ENCODE measurements at places on chromosomes 5 and 9. TPM values are rescaled to one million over a fixed set of nuclear protein-coding genes. Genes with fewer than 3 reads are reported as not detected.

DNA sequence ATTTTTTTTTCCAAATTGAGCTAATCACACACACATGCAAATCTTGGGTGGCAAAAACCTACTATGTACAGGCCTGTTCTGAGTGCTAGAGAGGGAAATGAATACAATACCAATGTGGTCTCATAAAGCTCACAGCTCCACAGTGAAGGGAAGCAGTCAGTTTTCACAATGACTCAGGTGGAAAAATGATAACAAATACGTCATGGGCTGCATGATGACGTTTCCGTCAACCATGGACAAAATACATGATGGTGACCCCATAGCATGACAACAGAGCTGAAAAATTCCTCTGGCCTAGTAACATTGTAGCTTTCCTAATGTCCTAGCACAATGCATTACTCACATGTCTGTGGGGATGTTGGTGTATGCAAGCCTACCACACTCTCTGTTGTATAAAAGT is 252.5 kb downstream of the TRIM32 start:
- no peaks in the 10 kb centered on the region for H3K4me1 ChIP-seq
- no peak overlapping the region for H3K4me3 ChIP-seq
- no peaks in the 10 kb centered on the region for H3K27me3 ChIP-seq
- no peak for DNase-seq
- no peaks in the 10 kb centered on the region for H3K36me3 ChIP-seq

GRCh38 chr9:137107312-137107921 is 7.1 kb downstream of the DPP7 start:
- peaks cover 49% of the 10 kb centered on the region for H3K36me3 ChIP-seq
- H3K27me3 ChIP-seq: no peaks in the 10 kb centered on the region
- DNase-seq: no peak
- H3K4me3 ChIP-seq: no peak overlapping the region

GRCh38 chr5:55037890-55038289 is 13.8 kb downstream of the GZMK start:
- H3K4me3 ChIP-seq: peak overlapping the region; percentile 27
- H3K27me3 ChIP-seq: no peaks in the 10 kb centered on the region
- no peak for DNase-seq
- H3K36me3 ChIP-seq: no peaks in the 10 kb centered on the region
- peaks cover 20% of the 10 kb centered on the region for H3K4me1 ChIP-seq

- peak; percentile 72 for DNase-seq
- peaks cover 27% of the 10 kb centered on the region for H3K36me3 ChIP-seq
- H3K4me3 ChIP-seq: peak overlapping the region; percentile 69
- H3K27me3 ChIP-seq: no peaks in the 10 kb centered on the region
Measured at GRCh38 chr9:136902259-136902821, 16.0 kb downstream of the TRAF2 start.

GRCh38 chr9:137221506-137222111 is 431 bp downstream of the RNF208 start:
- DNase-seq: no peak
- no peak overlapping the region for H3K27ac ChIP-seq

GRCh38 chr5:156815988-156816599 is 34.0 kb upstream of the PPP1R2B start:
- H3K27ac ChIP-seq: no peak overlapping the region
- no peak overlapping the region for H3K4me3 ChIP-seq

DNA sequence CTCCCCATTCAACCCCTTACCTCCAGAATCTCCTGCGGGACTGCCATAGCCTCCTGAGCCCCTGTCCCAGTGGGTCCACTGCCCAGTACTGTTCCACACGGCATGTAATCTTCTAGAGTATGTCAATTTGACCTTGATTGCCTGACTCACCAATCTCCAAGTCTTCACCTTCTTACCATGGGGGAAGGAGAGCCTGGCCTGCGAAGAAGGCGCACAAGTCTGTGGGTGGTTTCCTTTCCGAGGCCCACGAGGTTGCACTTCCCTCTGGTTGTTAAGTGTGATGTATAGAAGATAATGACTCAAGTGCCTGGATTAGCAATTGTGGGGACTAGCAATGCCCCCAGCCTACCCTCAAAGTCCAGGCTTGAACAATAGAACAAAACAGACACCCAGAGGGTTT is 8.1 kb upstream of the TENT4A start:
- no peak overlapping the region for H3K27ac ChIP-seq
- H3K4me1 ChIP-seq: no peaks in the 10 kb centered on the region
- H3K36me3 ChIP-seq: no peaks in the 10 kb centered on the region
- H3K27me3 ChIP-seq: peaks cover 3% of the 10 kb centered on the region
- DNase-seq: no peak

GRCh38 chr5:179746872-179747271 is 14.2 kb downstream of the MAML1 start:
- peaks cover 6% of the 10 kb centered on the region for H3K36me3 ChIP-seq
- H3K4me3 ChIP-seq: peak overlapping the region; percentile 3
- H3K27me3 ChIP-seq: no peaks in the 10 kb centered on the region
- H3K27ac ChIP-seq: no peak overlapping the region
- no peak for DNase-seq
- H3K4me1 ChIP-seq: no peaks in the 10 kb centered on the region

- peaks cover 2% of the 10 kb centered on the region for H3K27me3 ChIP-seq
- DNase-seq: peak; percentile 49
- H3K4me1 ChIP-seq: peaks cover 8% of the 10 kb centered on the region
- no peaks in the 10 kb centered on the region for H3K36me3 ChIP-seq
- H3K4me3 ChIP-seq: no peak overlapping the region
- H3K27ac ChIP-seq: no peak overlapping the region
Measured at GRCh38 chr5:77076961-77077828, 9.9 kb downstream of the ZBED3 start.

GRCh38 chr9:16207161-16207560 is 654.3 kb downstream of the CCDC171 start:
- H3K4me1 ChIP-seq: no peaks in the 10 kb centered on the region
- no peaks in the 10 kb centered on the region for H3K36me3 ChIP-seq
- H3K4me3 ChIP-seq: no peak overlapping the region
- H3K27ac ChIP-seq: no peak overlapping the region

- no peaks in the 10 kb centered on the region for H3K27me3 ChIP-seq
- peak; percentile 70 for DNase-seq
- H3K27ac ChIP-seq: peak overlapping the region; percentile 83
Measured at GRCh38 chr5:14581891-14582796, 552 bp downstream of the OTULINL start.

- peaks cover 2% of the 10 kb centered on the region for H3K27me3 ChIP-seq
- no peaks in the 10 kb centered on the region for H3K4me1 ChIP-seq
- DNase-seq: no peak
- no peak overlapping the region for H3K27ac ChIP-seq
Measured at GRCh38 chr5:94180761-94181160, 437.6 kb downstream of the KIAA0825 start.

- no peak overlapping the region for H3K4me3 ChIP-seq
- no peaks in the 10 kb centered on the region for H3K36me3 ChIP-seq
- DNase-seq: no peak
- H3K27ac ChIP-seq: no peak overlapping the region
Measured at GRCh38 chr9:108444400-108445358, 411.1 kb downstream of the ACTL7B start.

DNA sequence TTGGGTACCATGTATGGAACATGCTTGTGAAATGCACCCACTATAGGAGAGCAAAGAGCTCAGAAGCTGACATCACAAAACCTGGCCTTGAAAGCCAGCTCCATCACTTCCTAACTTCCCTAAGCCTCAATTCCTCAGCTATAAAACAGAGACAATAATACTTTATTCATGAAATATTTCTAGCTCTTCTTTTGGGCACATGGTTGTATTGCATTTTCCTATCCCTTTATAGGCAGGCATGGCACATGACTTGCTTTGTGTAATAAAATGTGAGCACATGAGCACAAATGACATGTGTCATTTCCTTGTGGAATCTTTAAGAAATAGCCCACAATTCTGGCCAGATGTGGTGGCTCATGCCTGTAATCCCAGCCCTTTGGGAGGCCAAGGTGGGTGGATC is 18.5 kb downstream of the ZNF366 start:
- no peak overlapping the region for H3K4me3 ChIP-seq
- no peak overlapping the region for H3K27ac ChIP-seq
- no peak for DNase-seq
- no peaks in the 10 kb centered on the region for H3K27me3 ChIP-seq

Gene OR13D1
- polyA plus RNA-seq: not detected

Gene IGIP
- polyA plus RNA-seq: not detected

Gene SLC44A1
- 16.0 TPM for polyA plus RNA-seq

Gene PCDHA9
- polyA plus RNA-seq: not detected

Gene C9orf40
- polyA plus RNA-seq: 3.6 TPM

Gene NUTM2G
- not detected for polyA plus RNA-seq

Gene CAMK2A
- polyA plus RNA-seq: not detected

Gene DMRTA1
- not detected for polyA plus RNA-seq

Gene TIMD4
- polyA plus RNA-seq: 4.6 TPM

Gene MEIKIN
- polyA plus RNA-seq: not detected

Gene PCDHA4
- not detected for polyA plus RNA-seq

Gene PCDHGB4
- not detected for polyA plus RNA-seq
